ENCODE measurements at places on chromosomes 1 and 21. TPM values are rescaled to one million over a fixed set of nuclear protein-coding genes. Genes with fewer than 3 reads are reported as not detected.

KCNJ15 gene
- total RNA-seq = 0.07 TPM

DVL1 gene
- total RNA-seq = 74.6 TPM

LCE1E gene
- not detected for total RNA-seq

VHLL gene
- not detected for total RNA-seq

ITLN1 gene
- total RNA-seq = not detected

HIVEP3 gene
- total RNA-seq = 2.8 TPM

DTL gene
- total RNA-seq = 26.7 TPM

Data from A549 treated with RU486 at 1 μM for 4 hours (cell line).